Immature natural killer cell (primary cell): ENCODE measurements at places on chromosomes 4 and X.

DNA sequence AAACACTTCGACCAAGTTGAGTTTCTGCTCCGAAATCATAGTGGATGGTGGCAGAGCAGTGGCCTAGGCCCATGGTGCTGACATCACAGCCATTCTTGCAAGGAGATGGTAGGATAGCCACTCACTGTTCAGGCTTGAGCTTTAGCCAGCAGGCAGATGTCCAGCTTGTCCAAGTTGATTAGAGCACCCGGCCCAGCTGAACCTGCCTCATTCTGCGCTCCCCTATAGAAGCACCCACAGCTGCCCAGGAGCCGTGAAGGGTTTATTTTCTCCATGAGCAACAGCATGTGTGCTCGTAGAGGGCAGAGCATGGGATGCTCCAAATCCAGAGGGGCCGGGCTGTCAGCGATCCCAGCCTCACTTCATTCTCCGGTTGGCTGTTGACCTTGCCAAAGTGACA lies 16.2 kb downstream of the PIGG start:
- no peak for DNase-seq

- DNase-seq: peak; percentile 13
Measured at GRCh38 chrX:107537815-107538214, 88.4 kb downstream of the FRMPD3 start.

- DNase-seq: no peak
Measured at GRCh38 chr4:44670506-44671199, 7.6 kb upstream of the GUF1 start.

- DNase-seq: no peak
Measured at GRCh38 chr4:76216975-76217814, 3.6 kb upstream of the SCARB2 start.

GRCh38 chr4:105630670-105631655 lies 77.5 kb downstream of the INTS12 start:
- DNase-seq: no peak

- no peak for DNase-seq
Measured at GRCh38 chrX:84219551-84219950, 31.6 kb upstream of the RPS6KA6 start.

- DNase-seq: no peak
Measured at GRCh38 chrX:42869659-42870476, 91.9 kb upstream of the PPP1R2C start.

- DNase-seq: peak; percentile 95
Measured at GRCh38 chrX:77894921-77895886, at the start of gene MAGT1. Gene MAGT1, minus strand, starts transcription at chrX:77895435. Its CDS starts 25 bp downstream, at chrX:77895410.

GRCh38 chr4:146661367-146661766 lies 22.7 kb downstream of the POU4F2 start:
- no peak for DNase-seq

GRCh38 chrX:140723121-140723715 lies 13.7 kb downstream of the LINC00632 start:
- DNase-seq: no peak

DNA sequence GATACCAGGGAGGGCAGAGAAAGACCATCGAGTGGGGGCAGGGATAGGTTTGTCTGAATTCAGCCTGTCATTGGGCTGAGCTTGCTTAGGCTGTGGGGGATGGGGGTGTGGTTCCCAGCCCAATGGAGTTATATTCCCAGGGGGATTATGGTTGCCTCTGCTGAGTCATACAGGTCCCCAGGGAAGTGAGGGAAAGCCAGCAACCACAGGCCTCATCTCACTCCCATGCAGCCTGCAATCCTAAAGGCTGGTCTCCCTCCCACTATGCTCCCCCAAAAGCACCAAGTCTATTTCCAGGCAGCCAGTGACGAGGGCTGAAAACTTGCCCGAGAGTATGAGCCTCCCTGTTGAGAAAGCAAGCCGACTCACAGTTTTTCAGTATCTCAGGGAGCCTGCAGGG lies 39.3 kb downstream of the AFM start:
- DNase-seq: no peak

- no peak for DNase-seq
Measured at GRCh38 chr4:8307121-8307520, 37.6 kb downstream of the HTRA3 start.

- no peak for DNase-seq
Measured at GRCh38 chr4:36180206-36180605, 64.1 kb downstream of the ARAP2 start.

GRCh38 chr4:45931154-45931553 lies 192.7 kb downstream of the GABRG1 start:
- no peak for DNase-seq

- no peak for DNase-seq
Measured at GRCh38 chr4:107037199-107037584, 1.1 kb upstream of the DKK2 start.

DNA sequence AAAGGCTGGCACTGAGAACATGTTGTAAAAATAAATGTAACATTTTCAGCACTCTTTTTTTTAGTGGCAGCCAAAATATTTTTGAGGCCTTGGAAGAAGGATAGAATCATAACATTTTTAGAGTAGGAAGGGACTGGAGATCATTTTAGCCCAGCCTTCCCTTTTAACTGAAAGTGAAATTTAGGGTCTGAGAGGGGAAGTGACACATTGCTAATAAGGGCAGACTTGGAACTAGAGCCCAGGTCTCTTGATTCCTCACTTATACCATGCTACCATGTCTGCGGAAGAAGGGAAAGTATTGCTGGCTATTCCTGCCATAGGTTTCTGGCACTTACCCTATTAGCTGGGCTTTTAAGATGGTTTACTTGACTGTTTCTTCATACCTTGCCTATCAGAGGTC lies 4.8 kb downstream of the WDR44 start:
- DNase-seq: no peak

- DNase-seq: no peak
Measured at GRCh38 chr4:105858466-105859040, 36.7 kb upstream of the NPNT start.

DNA sequence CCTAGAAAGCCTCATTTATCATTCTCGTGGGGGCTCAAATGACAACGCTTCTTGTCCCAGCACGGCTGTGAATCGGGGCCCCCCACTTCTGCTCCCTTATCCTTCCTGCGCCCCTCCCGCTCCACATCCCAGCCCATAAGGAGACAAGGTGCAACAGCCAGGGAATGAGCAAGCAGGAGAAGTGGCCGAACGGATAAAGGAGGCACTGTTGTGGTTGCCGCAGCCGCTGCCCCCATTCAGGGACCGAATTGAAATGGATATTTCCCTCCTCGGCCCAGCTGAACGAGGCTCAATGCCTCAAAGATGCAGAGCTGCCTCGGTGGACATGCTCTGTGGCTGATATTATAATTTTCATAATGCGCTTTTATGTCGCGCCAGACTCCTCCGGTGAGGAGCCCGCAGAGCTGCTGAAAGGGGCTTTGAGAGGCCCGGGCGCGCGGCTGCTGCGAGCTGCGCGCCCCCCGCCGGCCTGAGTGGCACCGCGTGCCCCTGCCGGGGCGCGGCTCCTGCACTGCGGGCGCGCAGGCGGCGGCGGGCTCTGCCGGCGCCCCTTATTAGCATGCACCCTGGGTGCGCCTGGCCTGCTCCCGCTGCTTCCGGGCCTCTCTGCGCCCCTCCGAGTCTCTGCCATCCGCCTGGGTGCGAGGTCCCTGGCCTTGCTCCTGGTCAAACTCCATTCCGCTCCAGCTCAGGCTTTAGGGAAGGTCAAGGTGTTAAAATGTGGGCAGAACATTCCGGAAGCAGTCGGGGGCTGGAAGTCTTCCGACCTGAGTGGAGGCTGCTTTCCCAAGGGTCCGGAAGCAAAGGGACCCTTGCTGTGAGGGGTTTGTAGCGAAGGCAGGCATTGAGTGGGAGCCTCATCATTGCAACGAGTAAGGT lies 68.2 kb upstream of the TMEM33 start:
- no peak for DNase-seq

- peak; percentile 85 for DNase-seq
Measured at GRCh38 chrX:53433651-53434639, at the start of gene HSD17B10. Gene HSD17B10, minus strand, starts transcription at chrX:53434370. Its CDS starts 25 bp downstream, at chrX:53434345.

DNA sequence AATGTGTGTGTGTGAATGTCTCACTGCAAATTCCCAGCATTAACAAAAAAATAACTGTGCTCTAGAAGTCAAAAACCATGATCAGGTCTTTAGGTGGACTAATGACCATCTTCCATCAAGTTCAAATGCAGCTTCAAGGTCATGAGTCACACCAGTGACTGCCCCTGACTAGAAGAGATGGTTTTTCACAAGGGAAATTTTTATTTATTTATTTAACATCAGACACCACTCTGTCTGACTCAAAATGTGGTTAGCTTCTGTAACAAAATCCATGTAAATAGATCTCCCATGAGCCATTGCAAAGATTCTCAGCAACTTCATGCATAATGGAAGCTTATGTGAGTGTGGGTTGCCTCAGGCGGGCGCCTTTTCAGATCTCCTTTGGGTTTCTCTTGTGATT lies 219.2 kb downstream of the KIT start:
- DNase-seq: no peak

DNA sequence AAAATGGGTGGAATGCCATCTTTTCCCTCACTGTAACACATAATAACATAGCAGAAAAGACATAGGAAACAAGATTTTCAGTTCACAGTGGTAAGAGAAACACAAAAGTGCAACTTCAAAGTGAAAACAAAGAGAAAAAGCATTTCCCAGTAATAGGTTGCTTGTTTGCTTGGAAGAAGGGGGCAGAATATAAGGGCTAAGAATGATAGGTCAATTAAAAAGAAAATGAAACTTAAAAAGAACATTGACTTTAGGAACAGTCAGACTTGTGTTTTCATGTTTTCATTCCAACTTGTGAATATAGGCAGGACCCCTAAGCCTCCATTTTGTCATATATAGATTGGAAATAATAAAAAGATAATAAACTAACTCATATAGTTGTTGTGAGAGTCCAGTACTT lies 168.2 kb upstream of the PPP3CA start:
- no peak for DNase-seq

GRCh38 chrX:11386001-11386523 lies 92.8 kb downstream of the AMELX start:
- DNase-seq: no peak

- no peak for DNase-seq
Measured at GRCh38 chrX:21781525-21781924, 23.6 kb upstream of the SMPX start.

DNA sequence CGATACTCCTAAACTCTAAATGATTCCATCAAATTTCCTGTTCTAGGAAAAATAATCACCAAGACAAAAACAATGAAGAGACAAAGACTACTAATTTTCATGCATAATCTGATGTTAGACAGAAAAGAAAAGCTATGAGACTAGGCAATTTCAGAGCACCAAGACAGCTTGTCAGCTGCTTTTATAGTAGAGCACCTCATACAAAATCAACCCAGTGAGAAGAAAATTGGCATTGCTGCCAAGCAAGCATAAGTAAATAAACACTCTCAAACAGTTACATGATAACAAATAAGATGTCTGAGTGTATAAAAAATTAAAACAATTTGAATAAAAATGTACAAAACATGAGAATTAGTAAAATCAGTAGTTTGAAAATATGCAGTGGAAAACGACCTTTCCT lies 1544.6 kb downstream of the C4orf33 start:
- no peak for DNase-seq

DNA sequence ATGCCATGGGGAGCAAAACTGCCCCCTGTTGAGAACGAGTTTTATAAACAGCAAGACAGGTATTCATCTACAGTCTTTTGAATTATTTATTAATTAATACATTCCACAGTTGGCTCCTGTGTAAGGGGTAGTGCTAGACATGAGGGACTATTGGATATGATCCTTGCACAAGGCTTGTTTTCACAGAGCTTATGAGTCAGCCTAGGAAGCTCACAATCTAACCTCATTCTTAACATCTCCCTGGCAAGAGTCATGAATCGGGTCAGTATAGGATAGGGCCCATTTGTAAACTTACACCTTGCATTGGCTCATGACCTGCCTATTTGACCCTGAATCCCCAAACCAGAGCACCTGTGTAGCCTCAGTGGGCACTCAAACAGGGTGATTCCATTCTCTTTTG lies 209.1 kb upstream of the HCCS start:
- DNase-seq: no peak

GRCh38 chrX:16300831-16301230 lies 133.6 kb downstream of the MAGEB17 start:
- DNase-seq: no peak

DNA sequence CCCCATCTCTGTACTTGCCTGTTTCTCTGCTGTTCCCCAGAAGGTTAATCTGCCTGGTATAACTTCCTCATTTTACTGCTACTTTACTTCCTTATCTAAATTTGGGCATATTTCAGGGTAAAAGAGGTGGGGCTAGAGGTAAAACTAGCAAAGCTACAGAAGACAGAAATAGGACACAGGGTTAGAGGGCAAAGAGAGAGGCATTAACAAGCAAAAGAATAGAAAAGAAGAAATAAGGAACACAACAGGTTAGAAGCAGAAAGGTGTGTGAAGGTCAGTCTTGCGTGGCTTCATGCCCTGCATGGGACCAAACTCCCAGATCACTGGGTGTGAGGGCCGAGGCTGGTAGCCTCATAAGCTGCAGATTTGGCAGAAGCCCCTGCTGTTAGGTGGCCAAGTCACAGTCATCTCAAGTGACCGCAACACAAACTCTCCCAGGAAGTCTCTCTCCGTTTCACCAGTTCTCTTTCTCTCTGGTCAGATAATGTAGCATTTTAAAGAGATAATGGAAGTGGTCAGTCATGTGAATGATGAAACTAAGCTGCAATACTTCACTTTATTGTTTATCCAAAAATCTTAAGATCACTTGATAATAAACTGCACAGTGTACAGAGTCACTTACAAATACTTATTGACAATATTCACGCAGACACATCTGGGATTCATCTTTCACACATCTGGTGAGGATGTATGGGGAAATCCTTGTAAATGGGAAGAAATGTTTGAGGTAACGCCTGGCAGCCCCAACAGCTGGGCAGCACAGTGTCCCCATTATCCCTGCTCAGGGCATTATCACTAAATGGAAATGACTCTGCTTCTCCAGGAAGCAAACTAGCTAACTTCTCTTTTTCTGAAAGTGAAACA lies 16.4 kb downstream of the TMEM154 start:
- DNase-seq: no peak

DNA sequence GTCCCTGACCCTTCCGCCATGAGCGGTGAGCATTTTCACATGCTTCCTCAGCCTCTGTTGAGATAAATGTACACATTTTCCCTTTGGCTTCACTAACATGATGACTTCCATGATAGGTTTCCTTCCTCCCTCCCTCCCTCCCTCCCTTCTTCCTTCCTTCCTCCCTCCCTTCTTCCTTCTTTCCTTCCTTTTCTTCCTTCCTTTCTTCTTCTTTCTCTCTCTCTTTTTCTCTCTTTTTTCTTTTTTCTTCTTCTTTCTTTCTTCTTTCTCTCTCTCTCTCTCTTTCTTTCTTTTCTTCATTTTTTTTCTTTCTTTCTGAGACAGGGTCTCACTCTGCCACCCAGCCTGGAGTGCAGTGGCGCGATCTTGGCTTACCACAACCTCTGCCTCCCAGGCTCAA lies 8.9 kb downstream of the HGFAC start:
- no peak for DNase-seq

- no peak for DNase-seq
Measured at GRCh38 chr4:150714462-150715438, 132.8 kb downstream of the MAB21L2 start.

DNA sequence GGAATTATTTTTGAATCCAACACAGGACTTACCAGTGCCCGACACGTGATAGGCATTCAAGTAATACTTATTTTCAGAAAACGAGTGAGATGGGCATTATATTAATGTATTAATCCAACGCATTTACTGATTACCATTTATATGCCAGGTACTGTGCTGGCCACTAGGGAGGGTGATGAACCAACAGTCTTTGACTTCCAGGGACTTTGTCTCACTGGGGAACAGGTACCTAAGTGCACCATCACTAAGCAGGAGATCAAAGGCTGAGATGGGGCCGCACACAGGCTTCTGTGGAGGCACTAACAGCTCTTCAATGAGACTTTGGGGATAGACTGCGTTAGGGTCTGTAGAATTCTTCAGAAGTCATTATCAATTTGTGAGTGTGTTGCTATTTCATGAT lies 5.7 kb upstream of the TADA2B start:
- no peak for DNase-seq

- no peak for DNase-seq
Measured at GRCh38 chr4:74206088-74206825, 48.3 kb downstream of the MTHFD2L start.
